ENCODE measurements at places on chromosomes 7 and 10.

GRCh38 chr7:77473229-77474005 is 57.3 kb upstream of the GSAP start:
- DNase-seq = no peak

DNA sequence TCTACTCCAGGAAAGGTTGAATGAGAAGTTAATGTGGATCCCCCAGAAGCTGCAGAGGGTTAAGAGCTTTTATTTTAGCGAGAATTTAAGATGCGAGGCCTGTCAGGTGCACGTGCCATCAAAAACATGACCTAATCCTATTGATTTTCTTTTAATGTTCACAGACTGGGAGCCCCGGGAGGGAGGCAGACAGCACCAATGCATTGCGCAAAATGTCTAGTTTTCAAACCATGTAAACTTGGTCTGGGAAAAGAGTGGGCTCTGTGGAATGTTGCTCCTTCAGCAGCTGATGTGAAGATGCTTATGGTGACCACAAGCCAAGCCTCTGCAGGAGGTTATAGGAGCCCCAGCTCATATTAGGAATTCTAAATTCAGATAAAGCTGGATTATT is 172.0 kb upstream of the ITGB1 start:
- DNase-seq = no peak

- no peak for DNase-seq
Observed at GRCh38 chr10:61958805-61959204, 57.3 kb downstream of the ARID5B start.

GRCh38 chr7:25454562-25455041 is 226.3 kb upstream of the NPVF start:
- no peak for DNase-seq

GRCh38 chr7:129832282-129832681 is 120.5 kb downstream of the UBE2H start:
- no peak for DNase-seq

GRCh38 chr7:40311307-40311706 is 176.5 kb downstream of the SUGCT start:
- DNase-seq = no peak

DNA sequence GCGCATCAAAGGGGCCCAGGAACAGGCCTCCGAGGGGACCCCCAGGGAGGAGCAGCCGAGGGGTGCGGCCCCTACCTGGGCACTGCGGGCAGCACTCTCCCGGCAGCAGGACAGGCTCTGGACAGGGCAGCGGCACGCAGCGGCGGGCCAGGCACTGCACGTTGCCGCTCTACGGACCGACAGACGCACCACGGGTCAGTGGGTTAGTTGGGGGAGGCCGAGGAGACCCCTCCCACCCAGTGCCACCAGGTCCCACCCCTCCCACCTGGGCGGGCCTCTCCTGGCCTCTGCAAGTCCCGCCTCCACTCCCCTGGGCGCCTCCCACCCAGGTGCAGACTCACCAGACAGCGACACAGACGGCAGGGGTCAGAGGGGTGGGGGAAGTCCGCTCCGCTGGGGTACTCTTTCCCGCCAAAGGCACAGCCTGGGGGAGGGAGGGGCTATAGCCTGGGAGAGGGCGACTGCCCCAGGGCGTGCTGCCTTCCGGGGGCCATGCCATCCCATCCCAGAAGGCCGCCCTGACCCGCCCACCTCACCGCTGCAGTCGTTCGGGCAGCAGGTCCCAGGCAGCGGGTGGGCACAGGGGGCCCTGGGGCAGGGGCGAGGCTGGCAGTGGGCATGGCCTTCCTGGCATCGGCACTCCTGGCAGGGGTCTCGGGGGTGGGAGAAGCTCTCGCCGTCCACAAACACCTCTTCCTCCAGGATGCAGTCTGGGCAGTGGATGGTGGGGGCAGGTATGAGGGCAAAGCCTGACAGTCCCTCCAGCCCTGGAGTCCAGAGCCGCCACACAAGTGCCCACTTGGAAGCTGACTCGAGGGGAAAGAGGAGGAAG is 19.2 kb downstream of the KCP start:
- DNase-seq = no peak

DNA sequence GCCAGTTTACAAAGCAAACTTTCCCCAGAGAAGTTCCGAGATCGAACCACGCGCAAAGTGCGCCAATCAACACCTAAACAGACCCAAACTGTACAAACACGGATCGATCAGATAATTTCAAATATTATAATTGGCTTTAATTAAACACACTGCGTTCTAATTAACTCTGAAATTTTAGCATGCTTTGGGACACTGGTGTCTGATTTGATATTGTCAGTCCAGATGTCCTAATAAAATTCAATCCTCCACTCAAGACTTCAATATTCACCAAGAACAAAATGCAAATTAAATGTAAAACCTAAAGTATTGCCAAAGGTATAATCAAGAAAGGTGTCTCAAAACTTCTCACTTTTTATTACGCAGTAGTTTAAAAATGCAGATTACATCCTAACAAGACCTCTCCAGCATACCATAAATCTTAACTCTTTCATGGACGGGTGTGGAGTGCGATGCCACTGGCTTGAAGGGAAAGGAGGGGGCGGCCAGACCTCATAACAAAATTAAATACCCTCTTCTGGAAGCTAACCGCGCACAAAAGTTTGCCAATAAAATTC is 5.9 kb upstream of the EBF3 start:
- no peak for DNase-seq

GRCh38 chr10:61608255-61609033 is 54.3 kb upstream of the CABCOCO1 start:
- DNase-seq = no peak

DNA sequence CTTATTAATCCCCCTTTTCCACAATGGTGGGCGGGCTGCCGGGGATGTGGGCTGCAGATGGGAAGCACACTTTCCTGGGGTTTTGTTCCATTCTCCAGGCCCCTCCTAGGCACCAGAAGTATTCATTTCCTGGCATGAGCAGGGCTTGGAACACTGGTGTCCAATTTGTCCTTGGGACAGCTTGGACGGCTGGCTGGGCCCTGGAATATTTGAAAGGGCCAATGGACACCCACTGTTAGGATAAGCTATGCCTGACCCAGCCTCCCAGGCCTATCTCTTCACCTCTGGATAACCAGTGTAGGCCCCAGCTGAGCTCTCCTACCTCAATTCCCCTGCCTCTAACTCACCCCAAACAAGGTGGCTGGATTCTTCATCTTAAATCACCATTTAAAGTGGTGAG is 354.9 kb downstream of the PTEN start:
- DNase-seq = no peak

DNA sequence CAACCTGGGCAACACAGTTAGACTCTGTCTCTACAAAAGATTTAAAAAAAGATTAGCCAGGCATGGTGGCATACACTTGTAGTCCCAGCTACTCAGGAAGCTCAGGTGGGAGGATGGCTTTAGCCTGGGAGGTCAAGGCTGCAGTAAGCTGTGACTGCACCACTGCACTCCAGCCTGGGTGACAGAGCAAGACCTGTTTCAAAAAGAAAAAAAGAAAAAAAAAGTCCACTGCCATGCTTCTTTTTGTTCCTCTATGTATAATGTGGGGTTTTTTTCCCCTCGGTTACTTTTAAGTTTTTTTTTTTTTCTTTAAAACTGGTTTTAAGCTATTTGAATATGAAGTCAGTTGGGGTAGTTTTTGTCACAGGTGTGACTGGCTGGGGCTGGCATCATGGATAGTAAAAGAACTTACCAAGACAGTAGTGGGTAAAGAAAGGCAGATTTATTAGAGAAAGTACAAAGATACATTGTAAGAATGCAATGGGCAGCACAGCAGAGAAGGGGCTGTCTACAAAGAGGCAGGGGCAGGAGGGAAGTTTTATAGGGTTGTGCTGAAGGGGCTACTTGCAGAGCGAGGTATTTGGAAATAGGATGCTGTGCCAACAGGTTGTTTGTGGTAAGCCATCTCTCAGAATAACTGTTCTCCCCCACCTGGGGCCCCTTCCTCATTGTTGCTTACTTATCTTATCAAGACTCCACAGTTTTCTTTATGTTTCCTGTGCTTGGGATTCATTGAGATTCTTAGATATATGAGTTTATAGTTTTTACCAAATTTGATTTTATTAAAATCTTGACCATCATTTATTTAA is 177.3 kb downstream of the PHTF2 start:
- no peak for DNase-seq

GRCh38 chr10:99779335-99779734 is 3.1 kb upstream of the ABCC2 start:
- DNase-seq = no peak

DNA sequence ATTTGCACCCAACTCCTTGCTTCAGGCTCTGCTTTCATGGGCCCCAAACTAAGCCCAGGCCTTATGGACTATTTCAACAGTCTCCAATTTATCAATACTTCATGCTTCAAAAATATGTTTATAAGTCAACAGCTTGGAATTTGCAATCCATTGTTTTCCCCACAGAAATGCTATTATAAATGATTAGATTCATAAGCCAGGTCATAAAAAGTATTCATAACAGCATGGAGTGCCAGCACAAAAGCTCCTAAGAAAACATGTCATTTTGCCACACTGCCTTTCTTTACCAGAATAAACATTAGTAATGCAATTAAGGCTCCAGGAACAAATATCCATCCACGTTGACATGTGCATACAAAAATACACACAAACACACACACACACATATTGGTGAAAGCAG is 30.1 kb downstream of the OSBPL3 start:
- DNase-seq = no peak

GRCh38 chr10:120715171-120715570 is 136.0 kb upstream of the WDR11 start:
- no peak for DNase-seq

GRCh38 chr7:103687272-103687671 is 241.3 kb upstream of the SLC26A5 start:
- no peak for DNase-seq

DNA sequence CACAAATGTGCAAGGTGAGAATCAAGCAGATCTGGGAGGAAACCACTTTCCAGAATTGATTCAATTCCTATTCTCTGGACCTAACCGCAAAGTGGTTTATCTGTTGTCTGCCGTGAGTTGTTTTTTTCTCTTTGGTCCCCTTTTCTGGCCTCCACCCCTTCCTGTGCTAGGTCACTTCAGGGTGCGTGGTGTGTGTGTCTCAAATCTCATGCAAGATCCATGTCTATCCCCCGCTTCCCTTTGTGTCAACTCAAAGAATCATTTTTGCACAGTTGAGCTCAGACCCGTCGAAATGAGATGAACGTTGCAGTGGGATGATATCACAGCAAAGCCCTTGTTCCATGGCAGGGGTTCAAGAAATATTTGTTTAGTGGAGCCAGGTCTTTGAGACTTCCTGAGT is 184.5 kb downstream of the GATA3 start:
- DNase-seq = no peak

- DNase-seq = no peak
Observed at GRCh38 chr10:118467200-118467599, 125.1 kb upstream of the FAM204A start.

DNA sequence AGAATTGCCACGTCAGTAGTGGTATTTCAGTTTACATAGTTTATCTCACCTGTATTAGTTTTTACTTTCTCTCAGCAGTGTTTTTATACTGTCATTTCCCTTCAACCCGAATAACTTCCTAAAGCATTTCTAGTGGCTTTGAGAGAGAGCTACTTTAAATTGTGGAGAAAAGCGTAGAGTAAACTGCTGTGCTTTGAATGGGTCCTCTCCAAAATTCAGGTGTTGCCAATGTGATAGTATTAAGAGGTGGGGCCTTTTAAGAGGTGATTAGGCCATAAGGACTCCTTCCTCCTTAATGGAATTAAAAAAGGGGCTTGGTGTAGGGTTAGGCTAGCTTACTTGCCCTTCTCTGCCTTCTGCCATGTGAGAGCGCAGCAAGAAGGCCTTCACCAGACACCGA is 98.4 kb downstream of the LCOR start:
- no peak for DNase-seq

GRCh38 chr7:78473021-78473420 is 674.4 kb downstream of the PHTF2 start:
- no peak for DNase-seq

DNA sequence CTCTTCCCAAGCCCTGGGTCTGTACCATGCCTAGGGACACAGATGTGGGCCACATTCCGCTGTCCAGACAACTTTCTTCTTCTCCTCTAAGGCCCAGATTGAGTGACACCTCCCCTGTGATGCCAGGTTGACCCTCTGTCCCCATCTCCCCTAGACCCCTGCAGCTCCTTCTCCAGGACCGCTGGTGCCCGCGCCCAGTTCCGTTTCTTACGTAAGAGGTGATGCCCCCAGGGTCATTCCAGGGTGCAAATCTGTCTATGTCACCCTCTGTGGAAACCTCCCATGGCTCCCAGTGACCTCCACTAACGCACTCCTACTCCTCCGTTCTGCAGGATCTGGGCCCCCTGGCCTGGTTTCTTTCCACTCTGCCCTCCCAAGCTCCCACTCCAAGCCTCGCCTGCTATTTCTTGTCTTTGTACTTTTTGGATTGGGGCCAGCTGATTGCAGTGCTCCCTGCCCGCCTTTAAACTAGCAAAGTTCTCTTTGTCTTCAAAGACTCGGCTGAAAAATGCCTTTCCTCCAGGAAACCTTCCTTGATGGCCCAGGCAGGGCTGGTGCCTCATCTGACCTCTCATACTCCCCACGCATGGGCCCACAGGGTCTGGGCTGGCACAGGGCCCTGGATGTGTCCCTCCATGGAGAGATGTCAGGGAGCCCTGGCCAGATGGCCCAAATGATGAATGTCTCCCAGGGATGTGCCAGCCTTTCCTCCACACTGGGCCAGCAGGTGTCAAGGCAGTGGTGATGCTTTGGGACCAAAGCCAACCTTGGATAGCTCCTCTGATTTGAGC is 21.3 kb upstream of the ELN start:
- no peak for DNase-seq

DNA sequence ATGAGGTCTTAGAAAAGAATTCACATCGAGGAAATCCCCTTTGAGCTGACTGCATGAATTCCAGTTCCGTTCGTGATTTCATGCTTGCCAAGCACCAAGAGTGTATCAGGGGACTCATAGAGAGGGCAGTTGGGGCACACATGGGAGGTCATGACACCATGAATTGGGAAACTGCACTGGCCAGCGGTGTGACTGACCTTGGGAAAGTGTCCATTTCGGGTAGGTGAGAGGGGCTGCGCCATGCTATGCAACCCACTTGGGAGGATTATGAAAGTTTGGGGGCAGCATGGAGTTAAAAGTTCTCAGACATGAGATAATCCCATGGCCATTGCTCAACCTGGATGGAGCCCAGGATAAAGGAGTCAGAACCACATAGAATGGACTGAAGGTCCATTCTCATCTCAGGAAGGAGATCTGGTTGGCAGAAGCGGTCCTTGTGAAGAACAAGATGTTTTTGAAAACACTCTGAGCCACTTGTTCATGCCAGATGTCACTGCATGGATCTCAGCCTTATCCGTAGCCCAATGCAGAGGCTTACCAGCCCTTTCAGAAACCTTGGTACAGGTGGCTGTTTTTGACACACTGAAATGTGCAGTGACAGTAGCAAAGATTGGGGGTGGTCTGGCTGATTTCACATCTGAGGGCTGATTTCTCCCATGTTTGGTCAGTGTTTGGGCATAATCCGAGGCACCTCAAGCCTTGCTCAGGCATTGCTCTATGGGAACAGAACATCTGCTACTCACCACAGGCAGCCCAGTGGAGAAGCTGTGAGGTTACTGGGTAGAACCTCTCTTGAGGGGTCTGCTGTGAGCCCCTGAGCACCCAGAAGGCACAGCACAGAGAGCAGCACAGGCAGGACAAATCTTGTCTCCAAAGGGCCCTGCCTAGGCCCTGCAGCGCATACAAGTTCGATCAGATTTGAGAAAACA is 252.3 kb downstream of the CXCL12 start:
- DNase-seq = no peak

DNA sequence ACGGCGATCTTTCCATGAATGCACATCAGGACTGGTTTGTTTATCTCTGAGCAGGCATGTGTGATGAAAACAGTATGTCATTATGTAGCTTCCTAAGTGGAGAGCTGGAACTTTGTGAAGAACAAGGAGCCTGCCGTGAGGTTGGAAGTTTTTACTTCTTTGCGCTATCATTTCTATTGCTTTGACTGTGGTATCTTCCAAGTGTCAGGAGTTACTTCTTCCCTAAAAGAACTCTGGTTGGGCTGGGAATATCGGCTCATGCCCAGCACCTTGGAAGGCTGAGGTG is 167.4 kb upstream of the AHR start:
- no peak for DNase-seq
